Spleen (tissue), 13 donors: ENCODE measurements at places on chromosomes 6 and 20. TPM values are rescaled to one million over a fixed set of nuclear protein-coding genes. Genes with fewer than 3 reads are reported as not detected.
A peak's percentile ranks its signal among the peaks of the same experiment; 100 is the strongest.

DNA sequence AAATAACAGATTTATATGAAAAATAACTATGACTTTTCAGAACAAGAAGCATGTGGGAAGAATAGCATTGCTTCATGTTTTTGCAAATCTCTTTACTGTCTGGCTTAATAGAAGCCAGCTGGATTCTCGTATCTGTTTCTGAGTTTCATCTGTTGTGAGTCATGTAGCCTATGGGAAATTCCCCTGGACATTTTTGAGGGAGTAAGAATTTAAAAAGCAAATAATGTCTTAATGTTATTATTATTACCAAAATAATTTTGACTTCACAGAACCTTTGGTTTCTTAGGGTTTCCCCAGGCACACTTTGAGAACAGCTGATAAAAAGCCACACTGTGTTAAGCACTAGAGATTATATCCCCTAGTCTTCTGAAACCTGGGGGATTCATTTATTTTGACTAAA lies 75.8 kb downstream of the SYCP2L start:
- DNase-seq, result no peak

DNA sequence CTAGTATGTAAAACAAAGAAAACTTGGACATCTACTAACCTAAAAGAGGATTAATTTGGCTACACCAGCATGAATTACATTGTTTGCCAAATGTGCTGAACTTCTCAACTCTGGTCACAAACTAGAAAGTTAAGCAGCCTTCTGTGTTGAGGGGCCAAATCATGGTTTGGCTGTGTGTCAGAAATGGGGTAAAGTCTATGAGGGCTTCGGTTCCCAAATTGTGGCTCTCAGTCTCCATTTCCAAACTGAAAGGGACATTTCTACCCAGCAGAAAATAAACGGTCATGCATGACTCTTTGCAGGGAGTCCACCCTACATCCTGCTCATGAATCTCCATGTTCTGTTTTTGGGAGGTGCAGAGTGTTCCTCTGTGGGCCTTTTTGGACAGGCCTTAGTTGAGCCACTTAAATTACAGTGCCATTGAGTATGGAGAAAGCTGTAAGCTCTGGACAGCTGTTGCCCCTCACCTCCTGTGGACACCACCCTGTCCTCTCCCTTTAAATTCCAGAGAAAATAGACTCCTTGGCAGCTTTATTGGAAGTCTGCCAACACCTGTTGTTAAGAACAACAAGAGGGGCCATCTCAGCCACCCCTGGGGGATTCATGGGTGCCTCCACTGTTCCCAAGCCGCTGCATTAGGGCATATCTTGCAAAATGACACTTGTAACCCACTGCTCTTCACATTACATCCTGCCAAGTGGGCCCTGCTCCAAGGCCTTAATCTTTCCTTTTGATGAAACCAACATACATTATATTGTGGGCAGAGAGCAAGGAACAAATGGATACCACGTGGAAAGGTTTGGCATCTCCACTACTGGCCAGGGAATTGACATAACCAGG lies 27.5 kb upstream of the SNRPC start:
- no peak for DNase-seq

KIAA1755 gene
- polyA plus RNA-seq, result 7.3 TPM

GRCh38 chr6:158431560-158431959 lies 119.3 kb downstream of the TULP4 start:
- peak; percentile 75 for DNase-seq

DNA sequence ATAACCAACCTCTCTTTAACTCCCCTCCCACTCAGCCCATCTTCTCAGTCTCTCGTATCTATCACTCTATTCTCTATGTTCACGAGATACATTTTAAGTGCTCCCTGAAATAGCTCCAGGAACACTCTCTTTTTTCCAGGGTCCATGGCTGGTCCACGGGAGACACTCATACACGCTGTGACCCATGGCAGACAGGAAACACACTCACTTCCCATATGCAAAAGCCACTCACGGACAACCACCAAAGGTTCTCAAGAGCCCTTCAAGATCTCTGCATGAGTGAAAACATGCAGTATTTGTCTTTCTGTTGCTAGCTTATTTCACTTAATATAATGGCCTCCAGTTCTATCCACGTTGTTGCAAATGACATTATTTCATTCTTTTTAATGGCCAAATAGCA lies 71.4 kb upstream of the PCSK2 start:
- DNase-seq, result no peak

GGT7 gene
- 11.4 TPM for polyA plus RNA-seq

ISM1 gene
- polyA plus RNA-seq, result 0.46 TPM

- DNase-seq, result no peak
Measured at GRCh38 chr6:119324718-119325117, 24.8 kb downstream of the MAN1A1 start.

OR2B6 gene
- polyA plus RNA-seq, result not detected

RNF182 gene
- 0.03 TPM for polyA plus RNA-seq

GRCh38 chr20:20370094-20370575 lies 2.2 kb downstream of the INSM1 start:
- no peak for DNase-seq

DNA sequence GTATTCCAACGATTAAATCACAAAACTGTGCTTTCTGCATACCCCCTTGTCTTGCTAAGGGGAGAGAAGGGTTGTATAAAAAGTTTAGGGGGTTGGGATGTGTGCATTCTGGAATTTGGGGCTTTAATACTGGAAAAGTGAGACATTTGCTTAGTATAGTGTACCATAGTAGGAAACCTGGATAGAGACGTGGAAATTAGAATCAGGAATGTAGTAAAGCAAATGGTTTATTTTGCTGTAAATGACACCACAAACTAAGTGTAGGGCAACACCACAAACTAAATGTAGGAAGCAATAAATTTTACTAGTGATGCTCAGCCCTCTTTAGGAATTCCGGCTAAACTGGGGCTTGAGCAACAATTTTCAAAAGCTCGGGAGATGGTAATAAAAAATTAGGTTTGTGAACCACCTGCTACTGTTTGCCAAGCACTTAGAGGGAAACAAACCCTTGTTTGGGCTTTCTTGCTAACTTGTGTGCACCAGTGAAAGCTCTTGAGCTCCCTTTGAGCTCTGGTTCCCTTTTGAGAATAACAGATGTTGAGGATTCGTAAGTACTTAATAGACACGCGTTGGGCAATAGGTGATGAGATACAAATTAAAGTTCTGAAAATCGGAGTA lies 13.8 kb downstream of the BRD2 start:
- DNase-seq, result no peak

- no peak for DNase-seq
Measured at GRCh38 chr20:37479266-37479665, 41.8 kb upstream of the NNAT start.

- DNase-seq, result no peak
Measured at GRCh38 chr20:13256606-13257005, 35.5 kb downstream of the ISM1 start.

BACH2 gene
- polyA plus RNA-seq, result 4.9 TPM

DEFB124 gene
- not detected for polyA plus RNA-seq

CYP21A2 gene
- polyA plus RNA-seq, result 0.97 TPM

RBM12 gene
- polyA plus RNA-seq, result 14.4 TPM

DNA sequence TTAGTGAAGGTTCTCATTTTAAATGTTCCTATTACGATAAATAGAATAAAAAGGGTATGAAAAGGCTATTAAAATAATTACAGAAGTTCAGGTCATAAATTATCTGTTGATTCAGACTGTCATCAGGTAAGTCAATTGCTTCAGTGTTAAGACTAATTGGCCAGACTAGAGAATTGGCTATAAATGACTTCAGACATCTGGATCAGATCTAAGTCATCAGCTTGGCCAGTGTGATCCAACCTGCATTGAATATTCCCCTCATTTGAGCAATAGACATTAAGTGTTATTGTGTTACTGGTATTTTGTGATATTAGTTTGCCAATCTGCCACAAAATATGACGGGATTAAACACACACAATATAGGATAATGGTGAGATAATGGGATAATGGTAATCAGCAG lies 377.6 kb upstream of the CITED2 start:
- DNase-seq, result no peak

DNA sequence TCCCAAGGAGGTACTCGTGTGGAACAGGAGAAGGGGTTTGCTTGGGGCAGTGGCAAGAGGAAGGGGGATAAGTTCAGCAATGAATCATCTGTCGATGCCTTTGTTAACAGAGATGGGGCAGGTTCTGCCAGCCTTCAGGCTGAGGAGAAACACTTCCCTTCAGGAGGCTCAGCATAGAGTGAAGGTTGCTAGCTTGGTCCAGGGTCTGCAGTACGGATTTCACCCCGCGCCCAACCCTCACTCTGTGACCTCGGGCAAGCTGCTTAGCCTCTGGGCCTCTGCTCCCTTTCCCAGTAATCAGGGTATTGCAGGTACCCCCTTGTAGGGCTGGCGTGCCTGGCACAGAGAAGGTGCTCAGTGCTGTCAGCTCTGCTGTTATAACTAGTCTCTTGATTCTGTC lies 7.5 kb downstream of the CAPN11 start:
- DNase-seq, result no peak

GPX5 gene
- not detected for polyA plus RNA-seq
